Left lobe of liver (tissue), 2 donors: ENCODE measurements at places on chromosomes 3 and 15. TPM values are rescaled to one million over a fixed set of nuclear protein-coding genes. Genes with fewer than 3 reads are reported as not detected.
A peak's percentile ranks its signal among the peaks of the same experiment; 100 is the strongest.

- no peak for DNase-seq
Observed at GRCh38 chr3:28718074-28718849, 369.6 kb upstream of the AZI2 start.

- DNase-seq, result no peak
Observed at GRCh38 chr3:10205451-10206165, 40.9 kb downstream of the IRAK2 start.

PPP1R14D gene
- not detected for total RNA-seq

DNA sequence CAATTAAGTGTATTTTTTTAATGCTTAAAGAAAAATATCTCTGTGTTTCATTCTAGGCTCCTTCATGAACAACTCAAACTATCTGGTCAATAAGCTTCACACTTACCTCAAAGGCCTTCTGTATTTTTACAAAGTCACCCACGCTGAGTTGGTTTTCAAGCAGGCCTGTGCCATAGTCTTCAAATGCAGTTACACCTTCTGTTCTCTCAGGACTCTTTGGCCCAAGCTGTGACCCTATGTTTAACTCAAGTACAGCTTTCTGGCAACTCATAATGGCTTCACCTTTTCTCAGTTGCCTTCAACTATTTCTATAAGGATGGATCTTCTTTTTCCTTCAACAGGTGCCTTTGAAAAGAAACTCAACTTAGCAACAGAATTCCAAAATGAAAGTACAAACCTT, 587 bp downstream of the WDR49 start:
- no peak for DNase-seq

- DNase-seq, result no peak
Observed at GRCh38 chr3:13096356-13096755, 23.1 kb upstream of the IQSEC1 start.

DNA sequence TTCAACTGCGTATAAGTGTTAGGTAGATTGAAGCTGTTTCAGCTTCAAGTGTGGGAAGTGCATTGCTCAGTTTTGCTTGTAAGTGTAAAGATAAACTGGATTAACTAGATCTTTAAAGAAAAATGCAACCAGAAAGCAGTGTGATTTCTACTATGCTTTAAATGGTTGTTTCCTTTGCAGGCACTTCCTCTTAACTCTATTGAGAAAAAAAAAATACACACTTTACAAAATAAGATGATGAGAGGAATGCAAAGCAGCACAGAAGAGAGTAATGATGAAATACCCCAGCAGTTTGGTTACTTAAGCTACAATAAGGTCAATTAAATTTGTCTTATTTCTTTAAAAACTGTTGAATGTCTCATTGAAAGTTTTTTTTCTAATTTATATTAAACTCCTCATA, 40.8 kb downstream of the DPH6 start:
- no peak for DNase-seq

LRRN1 gene
- total RNA-seq, result 0.28 TPM

ADGRG7 gene
- 17.0 TPM for total RNA-seq

DNA sequence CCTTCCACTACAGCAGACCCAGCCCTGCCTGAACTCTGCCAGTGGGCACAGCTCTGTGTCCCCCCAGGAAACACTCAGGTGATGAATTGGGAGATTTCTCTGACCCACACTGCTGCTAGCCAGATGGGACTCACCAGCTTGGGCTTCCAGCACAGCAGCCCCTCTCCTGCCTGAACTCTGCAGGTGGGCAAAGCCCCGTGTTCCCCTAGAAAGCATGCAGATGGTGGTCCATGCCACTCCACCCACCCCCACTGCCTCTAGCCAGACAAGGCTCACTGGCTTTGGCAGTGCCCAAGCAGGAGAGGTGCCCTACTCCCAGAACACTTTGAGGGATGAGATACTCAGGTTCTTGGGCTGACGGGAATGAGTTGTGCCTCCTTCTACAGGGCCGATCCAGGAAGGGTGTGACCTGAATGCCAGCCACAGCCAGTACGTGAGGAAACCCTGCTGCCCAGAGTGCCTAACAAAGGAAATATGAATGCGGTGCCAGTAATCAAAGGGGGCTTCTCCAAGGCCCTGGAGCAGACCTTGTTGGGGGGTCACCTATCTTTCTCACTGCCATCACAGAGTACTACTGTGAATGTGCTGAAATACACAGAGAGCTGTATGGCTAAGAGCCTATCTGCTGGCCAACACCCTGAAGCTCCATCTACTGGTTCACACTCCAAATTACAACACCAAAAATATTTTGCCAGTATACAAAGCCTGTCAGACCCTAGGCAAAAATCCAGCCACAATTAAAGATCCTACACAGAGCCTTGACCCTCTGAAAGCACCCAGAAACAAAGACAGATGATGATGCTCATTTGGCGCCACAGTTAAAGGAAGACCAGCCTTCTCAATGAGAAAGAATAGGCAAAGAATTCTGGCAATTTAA, 61.9 kb downstream of the BTLA start:
- no peak for DNase-seq

DNA sequence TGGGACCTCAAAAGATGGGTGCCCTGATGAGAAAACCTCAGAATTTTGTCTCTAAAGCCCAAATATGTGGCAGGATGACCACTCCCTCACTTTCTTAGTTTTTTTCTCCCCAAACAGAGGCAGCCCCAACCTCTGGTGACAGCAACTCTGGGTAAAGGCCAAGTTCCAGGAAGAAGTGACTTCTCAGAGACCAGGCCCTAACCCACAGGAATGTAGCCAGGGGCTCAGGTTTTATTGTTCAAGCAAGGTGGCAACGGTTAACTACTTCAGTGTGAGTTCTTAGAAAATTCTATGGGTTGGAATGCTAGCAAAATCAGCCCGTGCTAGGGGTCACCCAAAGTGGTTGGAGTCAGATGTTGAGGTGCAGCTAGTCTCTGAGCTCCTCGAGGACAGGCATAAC, 5.1 kb upstream of the DNAJA4 start:
- no peak for DNase-seq

DNA sequence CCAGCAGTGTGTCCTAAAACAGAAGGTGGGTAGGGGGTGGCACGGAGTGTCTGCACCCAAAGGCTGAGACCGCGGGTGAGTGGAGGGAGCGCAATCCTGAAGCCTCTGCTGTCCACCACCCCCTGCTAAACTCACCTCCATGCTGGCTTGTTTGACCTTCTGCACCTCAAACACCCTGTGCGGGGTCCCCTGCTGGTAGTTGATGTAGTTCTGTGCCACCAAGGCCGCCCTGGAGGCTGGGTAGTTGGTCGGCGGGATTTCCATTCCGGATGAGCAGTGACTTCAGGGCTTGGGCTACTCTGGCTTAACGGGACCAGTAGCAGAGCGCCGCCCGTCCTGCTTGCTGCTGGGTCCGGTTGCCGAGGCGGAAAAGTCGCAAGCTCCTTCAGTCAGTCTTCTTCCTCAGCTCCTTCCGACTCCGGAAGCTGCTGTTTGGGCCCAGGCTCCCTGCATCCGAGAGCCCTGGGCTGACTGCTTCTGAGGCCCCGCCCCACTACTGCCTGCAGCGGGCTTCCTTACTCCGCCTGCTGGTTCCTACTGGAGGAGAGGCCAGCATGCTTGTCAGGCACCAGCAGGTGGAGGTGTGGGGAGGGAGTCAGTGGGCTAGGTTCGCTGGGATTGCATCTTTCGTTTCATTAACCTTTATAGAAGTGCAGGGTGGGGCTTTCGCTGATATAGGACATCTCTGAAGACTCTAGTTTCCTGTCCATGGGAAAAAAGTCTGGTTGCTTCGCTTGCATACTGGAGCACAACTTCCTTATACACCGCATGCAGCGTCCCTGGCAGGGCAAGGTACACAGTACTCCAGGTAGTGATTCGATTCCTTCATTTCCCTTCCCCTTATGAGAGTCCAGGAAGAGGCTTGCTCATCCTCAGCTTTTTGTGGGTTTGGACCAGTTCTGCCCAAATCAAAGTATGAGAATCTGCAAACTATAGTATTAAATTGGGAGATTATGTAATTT, at the start of gene LXN:
Gene LXN (minus strand): TSS at position 434 of the 962 bp plus-strand sequence. CDS start 170 bp downstream, at position 264.
- peak; percentile 68 for DNase-seq

MOBP gene
- not detected for total RNA-seq

GPR27 gene
- total RNA-seq, result 0.10 TPM

GRCh38 chr3:56370991-56371775, 97.1 kb downstream of the ERC2 start:
- DNase-seq, result no peak

LRRC2 gene
- total RNA-seq, result 7.4 TPM

SUCNR1 gene
- total RNA-seq, result 1.8 TPM

- DNase-seq, result no peak
Observed at GRCh38 chr3:186700267-186700666, 16.9 kb upstream of the KNG1 start.

DNA sequence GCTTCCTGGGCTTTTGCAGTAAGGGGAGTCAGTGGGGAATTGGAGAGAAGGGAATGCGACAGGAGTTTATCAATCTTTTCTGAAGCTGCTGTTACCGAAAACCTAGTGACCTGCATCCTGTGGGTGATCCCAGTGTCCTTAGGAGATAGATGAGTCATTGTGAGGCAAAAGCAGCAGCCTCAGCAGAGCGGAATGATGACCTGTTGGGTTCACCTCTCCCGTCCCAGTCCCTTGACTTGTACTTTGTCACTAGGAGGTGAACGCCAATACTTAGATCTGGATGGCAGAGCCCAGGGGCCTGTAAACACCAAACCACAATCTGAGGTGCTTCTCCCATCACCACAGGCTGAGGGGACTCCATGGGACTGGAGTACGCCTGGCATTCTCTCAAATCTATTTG, 17.9 kb downstream of the CDAN1 start:
- no peak for DNase-seq

TRPM7 gene
- 21.6 TPM for total RNA-seq

LRRC34 gene
- total RNA-seq, result 0.35 TPM

HDDC3 gene
- 9.0 TPM for total RNA-seq

DNA sequence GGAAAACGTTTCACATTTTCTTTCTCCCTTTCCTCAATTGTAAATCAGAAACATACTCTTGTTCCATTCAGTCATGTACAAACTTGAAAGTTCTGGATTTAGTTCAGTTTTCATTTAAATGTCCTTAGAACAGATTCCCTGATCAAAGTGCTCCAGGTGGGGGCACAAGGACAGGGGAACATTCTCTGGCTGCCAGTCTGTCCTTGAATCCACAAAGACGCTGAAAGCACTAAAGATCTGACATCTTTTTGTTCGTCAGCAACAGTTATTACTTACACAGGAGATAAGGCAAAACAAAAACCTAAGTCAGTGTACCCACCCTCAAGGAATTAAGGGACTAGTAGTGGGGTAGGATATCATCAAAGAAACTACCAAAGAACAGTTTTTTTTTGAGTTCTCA, 139.2 kb downstream of the GHSR start:
- no peak for DNase-seq

- DNase-seq, result no peak
Observed at GRCh38 chr3:54685213-54685612, 242.6 kb downstream of the LRTM1 start.

- no peak for DNase-seq
Observed at GRCh38 chr3:124453189-124453588, 277.1 kb upstream of the UMPS start.

- DNase-seq, result no peak
Observed at GRCh38 chr3:113094337-113095221, 103.8 kb downstream of the GTPBP8 start.

SPESP1 gene
- 0.48 TPM for total RNA-seq

GRCh38 chr3:148379763-148380382, 317.8 kb upstream of the AGTR1 start:
- DNase-seq, result no peak
